ENCODE measurements at places on chromosomes 1 and 21.

DNA sequence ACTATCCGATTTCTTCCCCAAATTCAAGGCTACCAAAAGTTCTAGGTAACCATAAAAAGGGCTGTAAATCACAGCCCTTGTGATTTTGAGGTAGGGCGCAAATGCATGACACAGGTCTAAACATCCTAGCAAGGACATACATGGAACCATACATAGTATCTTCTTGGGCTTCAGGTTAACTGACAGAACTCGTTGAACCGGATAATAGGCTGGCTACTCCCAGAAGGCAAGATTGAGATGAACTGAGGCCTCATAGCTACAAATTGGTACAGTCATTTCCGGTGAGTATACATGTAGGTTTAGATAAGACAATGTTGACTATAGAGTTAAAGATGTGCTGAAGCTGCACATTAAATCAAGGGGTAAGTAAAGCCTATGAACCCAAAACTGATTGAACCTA lies 27.3 kb upstream of the TP53BP2 start:
- no peak for DNase-seq

DNA sequence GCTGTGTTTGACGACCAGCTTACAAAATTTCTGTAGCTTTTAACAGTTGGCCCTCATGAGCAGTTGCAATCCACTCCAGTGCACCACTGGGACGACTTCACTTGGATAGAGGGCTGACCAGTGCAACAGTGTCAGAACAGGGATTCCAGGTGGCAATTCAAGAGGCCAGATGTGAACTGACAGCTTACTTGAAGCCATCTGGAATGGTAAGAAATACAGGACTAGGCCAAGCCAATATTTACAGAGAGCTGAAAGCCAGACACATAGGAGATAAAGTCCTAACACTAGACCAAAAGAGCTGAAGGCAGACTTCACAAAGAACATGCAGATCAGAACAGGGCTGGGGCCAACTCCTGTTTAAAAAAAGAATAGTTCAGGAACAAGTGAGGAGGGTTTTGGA lies 93.5 kb upstream of the NFIA start:
- no peak for DNase-seq

GRCh38 chr1:52229494-52229893 lies 87.6 kb downstream of the ZFYVE9 start:
- no peak for DNase-seq

DNA sequence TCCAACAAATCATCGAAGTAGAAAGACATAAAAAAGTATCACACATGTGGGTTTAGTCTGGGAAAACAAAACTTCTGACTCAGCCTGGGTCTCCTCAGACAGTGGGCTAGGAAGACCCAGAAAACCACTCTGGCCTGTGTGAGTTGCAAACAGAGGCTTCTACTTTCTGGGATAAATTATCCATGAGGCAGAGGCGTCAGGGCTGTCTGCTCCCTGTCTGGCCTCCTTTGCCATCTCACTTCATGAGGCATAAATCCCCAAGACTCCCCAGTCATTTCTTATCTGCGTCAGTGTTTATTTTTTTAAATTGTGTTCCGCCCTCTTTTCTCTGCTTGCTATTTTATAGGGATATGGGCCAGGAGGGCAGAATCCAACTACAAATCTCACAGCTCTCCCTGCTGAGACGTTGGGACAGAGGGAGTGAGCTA lies 80.6 kb upstream of the TRABD2B start:
- no peak for DNase-seq

DNA sequence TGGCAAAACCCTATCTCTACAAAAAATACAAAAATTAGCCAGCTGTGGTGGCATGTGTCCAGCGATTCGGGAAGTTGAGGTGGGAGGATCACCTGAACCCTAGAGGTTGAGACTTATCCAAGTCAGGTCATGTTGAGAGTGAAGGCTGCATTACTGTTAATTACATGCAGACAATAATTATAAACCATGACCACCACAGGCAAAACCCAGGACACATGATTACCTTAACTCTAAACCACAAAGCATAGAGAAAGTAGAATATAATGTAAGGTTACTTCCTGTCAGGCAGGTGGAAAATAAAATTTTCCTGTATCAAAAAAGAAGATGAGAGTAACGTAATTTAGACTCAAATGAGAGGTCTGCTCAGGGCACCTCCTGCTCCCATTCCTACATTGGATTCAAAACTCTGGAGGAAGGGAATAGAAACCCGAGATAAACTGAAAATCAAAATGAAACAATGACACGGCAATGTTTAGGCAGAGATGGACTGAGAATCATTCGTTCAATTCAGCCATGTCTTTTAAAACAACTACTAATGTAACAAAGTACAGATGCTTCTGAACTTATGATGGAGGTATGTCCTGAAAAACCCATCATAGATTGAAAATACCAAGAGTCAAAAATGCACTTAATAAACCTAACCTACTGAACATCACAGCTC lies 33.6 kb downstream of the RGS8 start:
- no peak for DNase-seq

Data from tibial artery (tissue), 4 donors.